ENCODE measurements at places on chromosomes 6 and 20.
A peak's percentile ranks its signal among the peaks of the same experiment; 100 is the strongest.

DNA sequence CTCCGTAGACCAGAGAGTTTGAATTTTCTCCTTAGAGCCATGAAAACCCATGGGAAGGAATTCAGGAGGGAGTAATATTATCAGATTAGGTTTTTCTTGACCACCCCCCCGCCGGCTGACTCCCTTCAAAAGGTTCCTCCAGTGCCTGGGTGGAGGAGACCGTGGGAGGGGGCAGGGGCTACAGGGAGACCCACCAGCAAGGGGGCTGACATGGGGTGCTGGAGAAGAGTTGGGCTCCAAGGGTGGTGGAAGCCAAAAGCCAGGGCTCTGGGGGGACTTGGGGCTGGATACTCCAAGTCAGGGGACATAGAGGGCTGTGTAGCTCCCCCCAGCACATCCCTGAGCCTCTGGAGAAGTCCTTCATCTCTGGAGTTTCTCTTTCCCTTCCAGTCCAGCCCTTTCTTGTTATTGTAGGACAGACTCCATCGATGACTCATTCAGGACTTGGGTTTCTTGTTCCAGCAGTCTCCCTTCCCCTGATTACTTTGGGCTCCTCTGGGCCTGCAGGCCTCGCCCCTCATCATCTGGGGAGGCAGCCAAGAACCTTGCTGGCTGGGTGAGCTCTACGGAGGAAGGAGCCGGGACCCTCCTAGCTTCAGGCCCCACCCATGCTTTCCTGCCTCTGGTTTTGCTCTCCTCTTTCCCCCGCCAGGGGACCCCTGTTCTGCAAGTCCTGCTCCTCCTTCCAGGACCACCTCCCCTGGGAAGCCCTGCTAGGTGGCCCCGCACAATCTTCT lies 10.5 kb upstream of the KIAA1755 start:
- DNase-seq, result no peak

DNA sequence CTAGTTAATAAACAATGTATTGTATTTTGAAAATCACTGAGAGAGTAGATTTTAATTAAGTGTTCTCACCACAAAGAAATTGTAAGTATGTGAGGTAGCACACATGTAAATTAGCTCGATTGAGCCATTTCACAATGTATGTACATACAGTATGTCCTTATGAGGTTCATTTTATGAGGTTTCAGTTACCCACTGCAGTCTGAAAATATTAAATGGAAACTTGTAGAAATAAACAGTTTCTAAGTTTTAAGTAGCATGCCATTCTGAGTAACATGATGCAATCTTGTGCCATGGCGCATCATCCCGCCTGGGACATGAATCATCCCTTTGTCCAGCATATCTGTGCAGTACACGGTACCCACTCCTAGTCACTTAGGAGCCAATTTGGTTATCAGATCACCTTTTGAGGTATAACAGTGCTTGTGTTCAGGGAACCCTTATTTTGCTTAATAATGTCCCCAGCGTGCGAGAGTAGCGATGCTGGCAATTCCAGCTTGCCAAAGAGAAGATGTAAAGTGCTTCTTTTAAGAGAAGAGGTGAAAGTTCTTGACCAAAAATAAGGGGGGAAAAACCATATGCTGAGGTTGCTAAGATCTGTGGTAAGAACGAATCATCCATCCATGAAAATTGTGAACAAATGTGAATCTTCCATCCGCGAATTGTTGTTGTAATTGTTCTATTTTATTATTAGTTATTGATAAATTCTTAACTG lies 64.7 kb downstream of the KCNS1 start:
- DNase-seq, result no peak

DNA sequence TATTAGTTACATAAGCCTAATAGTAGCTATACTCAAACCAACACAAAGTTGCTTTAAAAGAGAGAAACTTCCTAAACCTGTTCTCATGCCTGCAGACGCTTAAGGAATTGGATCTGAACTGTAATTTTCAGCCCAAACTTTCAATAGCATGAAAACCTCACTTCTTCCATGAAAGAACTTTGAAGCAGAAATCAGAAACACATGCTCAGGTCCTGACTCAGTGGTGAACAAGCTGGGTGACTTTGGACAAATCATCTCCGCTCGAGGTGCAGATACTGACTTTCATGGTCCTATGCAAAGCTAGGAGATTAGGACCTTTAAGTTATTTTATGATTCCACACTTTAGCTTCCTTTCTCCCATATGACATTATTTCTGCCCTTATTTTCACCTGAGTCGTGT lies 36.5 kb downstream of the NOX3 start:
- DNase-seq, result no peak

DNA sequence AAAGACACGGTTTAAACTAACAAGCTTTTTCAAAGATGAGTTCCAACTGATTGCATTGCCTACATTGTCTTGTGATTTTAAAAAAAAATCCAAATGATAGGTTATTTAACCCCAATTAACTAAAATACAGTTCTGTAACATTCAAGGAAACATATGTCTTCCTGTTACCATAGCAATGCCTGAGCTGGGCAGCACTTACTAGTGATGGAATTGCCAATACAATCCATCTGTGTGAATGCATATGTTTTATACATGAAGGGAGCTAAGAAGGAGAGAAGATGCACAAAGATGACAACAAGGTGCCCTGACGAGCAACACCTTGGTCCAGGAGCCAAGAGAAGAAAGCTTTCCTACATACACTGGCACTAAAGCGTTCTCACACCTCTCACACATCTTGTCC lies 68.7 kb downstream of the POPDC3 start:
- DNase-seq, result no peak

GRCh38 chr6:44649365-44650025 lies 262.0 kb downstream of the CDC5L start:
- no peak for DNase-seq

DNA sequence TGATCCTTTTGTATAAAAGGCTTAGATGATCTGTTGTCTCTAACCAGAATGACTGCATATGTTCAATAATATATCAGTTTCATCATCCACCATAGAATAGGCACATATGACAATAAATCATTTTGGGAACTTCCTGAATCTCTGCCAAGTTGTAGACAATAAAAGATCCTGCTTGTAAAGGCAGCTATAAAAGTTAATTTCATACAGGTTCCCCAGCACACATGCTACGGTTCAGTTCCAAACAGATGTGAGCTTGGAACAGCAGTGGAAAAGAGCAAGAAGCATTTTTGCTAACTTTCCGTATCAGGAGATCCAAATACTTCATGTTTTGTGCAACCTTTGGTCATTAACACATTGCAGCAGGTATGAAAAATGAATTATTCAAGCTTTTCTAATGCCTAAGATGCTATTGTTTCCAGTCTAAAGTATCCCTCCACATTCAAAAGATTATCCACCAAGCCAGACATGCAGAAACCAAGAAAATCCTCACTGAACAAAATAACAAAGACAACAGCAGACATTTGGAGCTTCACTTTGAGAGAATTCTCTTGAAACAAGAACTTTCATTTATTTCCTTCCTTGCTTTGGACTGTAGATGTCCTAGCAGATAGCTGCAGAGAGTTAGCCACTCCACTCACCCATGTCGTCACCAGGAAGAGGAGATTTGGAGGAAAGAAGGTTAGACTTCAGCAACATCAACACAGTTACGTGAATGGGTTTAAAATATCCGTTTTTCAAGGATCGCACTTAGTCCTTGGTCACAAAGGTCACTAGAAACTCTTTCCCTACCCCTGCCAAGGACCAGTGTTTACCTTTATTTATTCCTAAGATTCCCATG lies 453.5 kb upstream of the JARID2 start:
- DNase-seq, result peak; percentile 53

- no peak for DNase-seq
Measured at GRCh38 chr6:551405-551804, 105.5 kb downstream of the HUS1B start.

DNA sequence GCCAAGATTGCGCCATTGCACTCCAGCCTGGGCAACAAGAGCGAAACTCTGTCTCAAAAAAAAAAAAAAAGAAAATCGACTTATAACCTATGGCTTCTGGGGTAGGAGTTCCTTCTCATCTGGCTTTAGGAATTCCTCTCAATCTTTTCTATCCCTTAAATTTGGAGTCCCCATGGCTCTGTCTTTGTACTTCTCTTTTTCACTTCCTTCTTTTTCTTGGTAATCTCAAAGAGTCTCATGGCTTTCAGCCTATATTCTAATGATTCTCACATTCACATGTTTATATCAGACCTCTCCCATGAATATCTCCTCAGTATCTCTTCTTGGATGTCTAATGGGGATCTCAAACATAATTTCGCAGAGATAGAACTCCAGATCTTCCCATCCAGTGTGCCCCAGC lies 42.8 kb upstream of the RALGAPA2 start:
- no peak for DNase-seq

DNA sequence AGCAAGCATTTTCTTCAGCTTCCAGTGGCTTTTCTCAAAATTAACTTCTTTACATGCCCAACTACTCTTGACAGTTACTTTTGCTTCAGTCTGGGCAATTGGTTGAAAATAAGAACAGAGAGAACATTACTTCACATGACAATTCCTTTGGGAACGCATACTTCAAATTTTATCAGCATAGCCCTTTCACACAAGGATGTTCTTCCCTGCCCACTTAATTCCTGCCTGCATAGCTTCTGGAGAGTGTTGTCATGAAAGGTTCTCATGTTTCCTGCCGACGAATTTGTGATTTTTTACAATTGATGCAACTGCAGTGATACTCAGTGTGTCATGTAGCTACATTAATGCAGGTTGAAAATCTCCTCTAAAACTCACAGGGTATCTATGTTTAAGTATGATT lies 22.0 kb upstream of the SNRNP48 start:
- no peak for DNase-seq

GRCh38 chr6:111276736-111277135 lies 189.4 kb downstream of the SLC16A10 start:
- no peak for DNase-seq

DNA sequence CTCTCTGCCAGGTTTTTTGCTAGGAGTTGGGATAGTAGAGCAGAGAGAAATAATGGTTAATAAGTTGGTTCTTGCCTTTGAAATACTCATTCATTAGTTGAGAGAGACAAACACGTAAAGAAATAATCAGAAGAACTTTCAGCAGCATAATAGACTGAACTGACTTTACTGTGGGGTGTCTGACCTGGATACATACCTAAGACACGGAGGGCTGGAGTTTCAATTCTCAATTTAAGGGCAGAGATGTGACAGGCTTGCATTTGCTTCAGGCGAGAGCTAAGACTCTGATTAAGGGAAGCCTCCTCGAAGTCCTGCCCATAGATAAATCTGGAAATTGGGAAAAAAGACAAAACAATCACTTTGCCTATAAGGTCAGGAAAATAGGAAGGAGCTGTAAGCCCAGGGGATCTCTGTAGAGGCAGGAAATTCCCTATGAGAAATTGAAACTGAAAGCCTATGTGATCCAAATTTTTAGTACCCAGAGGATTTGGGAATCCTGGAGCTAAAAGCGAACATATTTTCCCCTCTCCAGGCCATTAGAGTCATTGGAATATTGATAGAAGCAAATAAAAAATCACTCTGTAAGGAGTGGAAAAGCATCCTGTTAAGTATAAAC lies 276.8 kb downstream of the PHACTR1 start:
- DNase-seq, result no peak

DNA sequence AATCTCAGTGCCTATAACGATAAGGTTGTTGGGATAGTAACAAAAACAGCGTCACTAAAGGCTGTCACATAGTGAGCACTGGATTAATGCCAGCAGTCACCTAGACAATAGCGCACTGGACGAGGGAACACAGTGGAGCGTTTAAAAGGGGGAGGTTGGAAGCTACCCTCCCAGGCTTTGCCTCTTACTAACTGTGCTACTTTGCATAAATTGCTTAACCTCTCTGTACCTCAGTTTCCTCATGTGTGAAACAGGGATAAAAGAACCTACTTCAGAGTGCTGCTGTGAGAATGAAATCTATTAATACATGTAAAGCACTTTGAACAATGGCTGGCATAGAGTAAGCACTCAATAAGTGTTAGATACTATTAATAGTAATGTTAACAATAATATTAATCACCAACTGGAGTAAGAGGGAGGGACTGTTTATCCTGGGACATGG lies 10.5 kb downstream of the BCL2L1 start:
- peak; percentile 39 for DNase-seq

GRCh38 chr20:6468423-6469116 lies 298.9 kb upstream of the BMP2 start:
- DNase-seq, result no peak

GRCh38 chr20:11813106-11813890 lies 104.4 kb upstream of the BTBD3 start:
- DNase-seq, result no peak

DNA sequence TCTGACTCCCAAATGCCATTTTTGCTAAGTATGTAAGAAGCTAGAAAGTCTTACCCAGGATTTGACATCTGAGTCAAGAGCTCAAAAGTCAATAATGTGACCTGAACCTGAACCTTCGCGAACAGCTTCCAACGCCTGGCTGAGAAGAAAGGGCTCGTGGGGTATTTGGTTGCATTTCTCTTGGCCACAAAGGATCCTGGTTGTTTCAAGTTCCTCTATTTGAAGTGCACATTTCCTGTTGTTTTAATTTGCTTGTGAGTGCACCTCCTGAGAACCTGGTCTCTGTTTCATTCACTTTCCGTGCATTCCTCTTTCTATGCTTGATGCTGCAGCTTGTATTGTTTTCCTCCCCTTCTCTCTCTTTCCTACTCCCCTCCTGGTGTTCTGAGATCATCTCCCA lies 212.5 kb downstream of the FOXA2 start:
- DNase-seq, result no peak

DNA sequence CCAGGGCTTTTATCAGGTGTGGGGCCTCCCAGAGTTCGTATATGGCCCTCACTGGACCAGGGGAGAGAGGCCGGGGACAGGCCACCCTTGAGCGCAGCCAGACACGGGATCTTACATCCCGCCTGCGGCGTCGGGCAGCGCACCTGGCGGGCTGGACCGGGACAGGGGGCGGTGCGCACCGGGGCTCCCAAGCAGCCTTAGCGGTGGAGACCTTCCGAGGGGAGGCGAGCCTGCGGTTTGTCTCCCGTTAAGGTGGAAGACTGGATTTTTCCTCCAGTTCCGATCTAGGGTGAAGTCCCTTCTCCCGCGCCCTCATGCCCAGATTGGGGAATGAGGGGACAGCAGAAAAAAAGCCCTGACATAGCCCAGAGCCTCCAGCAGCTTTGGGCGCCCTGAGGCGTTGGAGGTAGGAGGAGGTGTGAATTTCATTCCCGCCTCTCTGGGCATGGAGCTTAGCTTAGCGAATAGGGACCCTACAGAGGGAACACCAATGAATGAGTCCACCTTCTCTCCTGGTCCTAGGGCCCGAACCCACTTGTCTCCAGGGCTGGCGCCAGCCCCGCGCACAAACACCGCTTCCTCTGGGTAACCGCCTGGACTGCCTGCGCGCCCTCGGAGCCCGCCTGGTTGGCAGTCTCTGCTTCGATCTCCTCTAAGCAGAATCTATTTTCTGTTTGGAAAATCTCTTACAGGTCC lies 6.7 kb upstream of the LAMP5 start:
- no peak for DNase-seq

- DNase-seq, result no peak
Measured at GRCh38 chr6:52363228-52363867, 1.4 kb downstream of the PAQR8 start.

DNA sequence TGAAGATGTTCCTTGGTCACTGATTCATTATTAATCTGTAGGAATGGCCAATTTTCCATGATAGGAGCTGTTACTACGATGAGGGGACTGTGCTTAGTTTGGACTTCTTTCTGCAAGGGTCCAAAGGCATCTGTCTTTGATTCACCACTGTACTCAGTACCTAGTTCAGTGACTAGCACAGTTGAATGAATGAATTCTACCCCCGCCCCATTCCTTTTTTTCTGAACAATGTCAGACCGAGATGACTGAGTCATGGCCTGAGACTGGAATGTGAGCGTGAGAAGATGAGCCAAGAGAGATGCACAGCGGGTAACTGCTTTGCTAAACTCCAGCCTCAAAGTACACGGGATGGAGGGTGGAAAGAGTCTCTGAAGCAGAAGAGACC lies 419 bp upstream of the SNHG17 start:
- DNase-seq, result no peak

- no peak for DNase-seq
Measured at GRCh38 chr6:8658416-8658815, 223.1 kb upstream of the SLC35B3 start.

Data from NCI-H2171 (cell line).